ENCODE measurements at places on chromosomes 7 and 10.
A peak's percentile ranks its signal among the peaks of the same experiment; 100 is the strongest.

DNA sequence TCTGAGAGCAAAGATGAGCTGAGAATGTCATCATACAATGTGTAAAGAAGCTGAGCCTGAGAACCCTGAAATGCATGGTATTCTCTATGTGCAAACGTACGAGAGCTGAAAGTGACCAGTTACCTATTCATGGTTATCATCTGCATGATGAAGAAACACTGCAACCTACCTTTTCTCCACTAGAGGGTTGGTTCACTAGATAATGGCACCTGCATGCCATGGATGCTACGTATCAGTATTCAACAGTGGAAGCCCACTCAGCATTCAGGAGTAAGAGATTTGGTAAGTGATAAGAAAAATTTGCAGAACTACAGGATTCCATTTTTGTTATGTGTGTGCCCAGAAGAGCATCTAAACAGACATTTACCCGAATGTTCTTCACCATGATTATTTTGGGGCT, 145.4 kb downstream of the PTPRN2 start:
- DNase-seq: peak; percentile 26

- DNase-seq: peak; percentile 14
Measured at GRCh38 chr7:92685136-92686042, 95.2 kb upstream of the FAM133B start.

DNA sequence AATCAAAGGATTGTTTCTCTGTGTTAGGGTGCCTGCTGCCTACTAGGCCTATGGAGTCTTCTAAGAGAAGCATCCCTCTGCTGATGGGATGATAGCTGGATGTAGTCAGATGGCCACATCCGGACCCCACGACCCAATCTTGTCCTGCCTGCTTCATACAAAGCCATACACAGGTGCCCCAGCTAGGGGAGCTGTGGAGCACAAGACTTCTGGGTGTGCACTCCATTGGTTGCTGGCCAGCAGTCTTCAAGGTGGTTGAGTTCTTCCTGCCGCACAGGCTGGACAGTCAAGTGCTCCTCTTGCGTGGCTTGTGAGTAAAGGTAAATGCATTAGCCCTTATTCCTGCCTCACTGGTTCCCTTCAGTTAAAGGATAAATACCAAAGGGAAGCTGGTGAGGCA, 120.2 kb downstream of the TEX36 start:
- no peak for DNase-seq

GRCh38 chr10:30495687-30496086, 61.7 kb downstream of the MAP3K8 start:
- no peak for DNase-seq

DNA sequence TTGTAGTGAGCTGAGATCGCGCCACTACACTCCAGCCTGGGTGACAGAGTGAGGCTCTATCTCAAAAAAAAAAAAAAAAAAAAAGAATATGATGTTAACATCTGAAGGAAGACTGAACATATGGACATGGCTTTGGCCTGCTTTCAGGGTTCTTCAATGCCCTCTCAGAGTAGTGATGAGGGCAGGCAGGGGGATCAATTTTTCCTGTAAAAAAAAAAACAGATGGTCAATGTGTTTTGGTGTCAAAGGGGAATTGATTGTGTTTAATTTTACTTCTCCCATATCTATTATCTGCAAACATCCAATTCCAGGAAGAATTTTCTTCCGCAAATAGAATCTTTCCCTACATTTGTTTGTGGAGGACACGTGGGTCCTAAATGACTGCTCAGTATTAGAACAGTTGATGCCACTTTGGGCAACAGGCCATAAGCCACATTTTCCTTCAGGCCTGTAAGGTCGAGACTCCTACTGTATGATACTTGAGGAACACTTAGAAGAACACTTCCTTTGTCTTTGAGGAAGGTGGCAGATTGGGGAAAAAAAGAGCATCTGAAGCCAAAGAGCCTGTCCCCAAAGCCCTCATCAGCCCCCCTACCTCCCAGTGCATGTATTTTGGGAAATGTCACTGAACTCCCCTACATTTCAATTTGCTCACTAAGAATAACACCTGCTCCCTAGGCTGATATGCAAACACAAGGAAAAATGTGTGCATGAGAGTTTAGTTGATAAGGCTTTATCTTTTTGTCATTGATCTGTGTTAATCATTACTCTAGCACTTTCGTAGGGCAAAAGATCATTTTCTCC, 28.3 kb downstream of the MGAM2 start:
- no peak for DNase-seq

DNA sequence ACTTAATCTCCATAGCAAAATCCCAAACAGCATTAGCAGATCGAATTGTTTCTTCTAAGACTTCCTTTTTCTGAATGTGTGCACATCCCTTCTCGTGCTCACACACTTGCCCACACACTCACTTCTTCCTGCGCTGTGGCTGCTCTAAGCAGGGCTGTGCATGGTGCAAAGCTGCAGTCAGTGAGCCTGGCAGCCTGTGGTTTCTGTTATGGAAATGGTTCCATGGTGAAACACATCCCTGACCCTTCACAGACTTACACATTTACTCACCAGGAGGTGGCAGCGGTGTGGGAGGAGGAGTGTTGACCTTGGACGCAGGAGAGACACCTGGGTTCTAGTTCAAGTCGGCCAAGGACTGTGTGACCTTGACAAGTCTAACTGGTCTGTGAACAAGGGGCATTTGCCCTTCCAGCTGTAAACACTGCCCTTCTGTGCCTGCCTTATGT, 24.9 kb downstream of the MTURN start:
- no peak for DNase-seq

- DNase-seq: no peak
Measured at GRCh38 chr7:47622586-47622945, 40.7 kb upstream of the TNS3 start.

DNA sequence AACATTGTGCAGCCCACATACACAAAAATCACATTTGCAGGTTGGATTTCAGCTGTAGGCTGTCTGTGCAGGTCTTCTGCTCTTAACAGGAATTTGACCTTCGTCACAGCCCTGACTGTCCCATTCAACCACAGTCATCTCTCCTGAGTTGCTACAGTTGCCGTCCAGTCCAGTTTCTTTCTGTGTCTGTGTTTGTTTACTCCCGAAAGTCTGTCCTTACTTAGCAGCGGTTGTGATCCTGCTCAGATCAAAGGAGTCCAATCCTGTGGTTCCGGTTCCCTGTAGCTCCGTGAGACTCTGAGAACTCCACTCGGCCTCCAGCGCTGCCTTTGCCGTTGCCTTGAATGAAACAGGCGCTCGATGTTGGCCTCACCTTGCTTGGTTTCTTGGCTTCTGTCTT, 111.6 kb upstream of the GATA3 start:
- DNase-seq: no peak

Data from neural progenitor cell (in vitro differentiated cells).